ENCODE measurements at places on chromosomes 2 and 18.
A peak's percentile ranks its signal among the peaks of the same experiment; 100 is the strongest.

GRCh38 chr2:219179601-219180465, 1.8 kb downstream of the RETREG2 start:
- no peak for DNase-seq

DNA sequence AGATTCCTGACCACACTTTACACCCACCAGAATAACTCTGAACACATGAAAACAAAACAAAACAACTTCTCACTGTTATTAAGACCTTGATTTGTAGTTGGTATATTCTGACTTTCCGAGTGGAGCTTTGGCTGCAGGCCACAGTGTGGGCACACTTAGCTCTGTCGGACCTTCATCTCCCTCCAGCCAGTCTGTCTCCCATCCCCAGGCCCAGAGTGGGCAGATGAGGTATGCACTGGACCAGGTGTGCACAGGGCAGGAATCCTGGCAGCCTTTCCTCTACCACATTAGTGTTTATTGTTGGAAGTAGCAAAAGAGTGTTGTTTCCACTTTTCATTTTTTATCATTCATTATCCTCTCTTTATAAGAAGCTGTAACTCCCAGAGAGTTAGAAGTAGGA, 219.5 kb upstream of the TPO start:
- DNase-seq, result no peak

GRCh38 chr2:9941996-9942390, 9.5 kb upstream of the GRHL1 start:
- DNase-seq, result no peak

DNA sequence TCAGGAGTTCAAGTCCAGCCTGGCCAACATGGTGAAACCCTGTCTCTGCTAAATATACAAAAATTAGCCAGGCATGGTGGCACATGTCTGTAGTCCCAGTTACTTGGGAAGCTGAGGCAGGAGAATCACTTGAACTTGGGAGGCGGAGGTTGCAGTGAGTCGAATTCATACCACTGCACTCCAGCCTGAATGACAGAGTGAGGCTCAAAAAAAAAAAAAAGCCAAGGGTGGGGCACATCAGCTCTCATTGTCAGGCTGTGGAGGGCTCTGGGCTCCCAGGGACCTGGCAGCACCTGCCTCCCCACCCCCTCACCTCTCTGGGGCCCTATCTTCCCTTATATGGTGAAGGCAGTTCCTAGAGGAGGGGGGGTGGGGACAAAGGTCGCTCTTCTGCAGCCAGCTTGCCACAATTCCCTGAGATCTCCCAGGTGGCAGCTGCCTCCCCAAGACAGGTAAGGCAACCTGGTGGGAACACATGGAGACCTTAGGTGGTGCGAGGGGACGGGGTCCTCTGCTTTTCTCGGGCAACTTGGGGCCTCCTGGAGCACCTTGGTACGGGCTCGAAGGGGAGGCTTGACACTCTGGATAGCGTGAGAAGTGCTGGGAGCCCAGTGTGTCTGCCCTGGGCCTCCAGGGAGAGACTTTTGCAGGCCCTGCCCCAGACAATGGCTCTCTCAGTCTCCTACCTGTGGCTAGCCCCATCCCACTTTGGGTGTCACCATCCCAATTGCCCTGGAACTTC, at the start of gene VIL1:
TSS of gene VIL1 (plus strand) at position 407 of the 742 bp plus-strand sequence. CDS start 4,656 bp downstream, outside the sequence.
- no peak for DNase-seq

GRCh38 chr2:197516393-197516761, 511 bp downstream of the MOB4 start:
- peak; percentile 23 for DNase-seq

DNA sequence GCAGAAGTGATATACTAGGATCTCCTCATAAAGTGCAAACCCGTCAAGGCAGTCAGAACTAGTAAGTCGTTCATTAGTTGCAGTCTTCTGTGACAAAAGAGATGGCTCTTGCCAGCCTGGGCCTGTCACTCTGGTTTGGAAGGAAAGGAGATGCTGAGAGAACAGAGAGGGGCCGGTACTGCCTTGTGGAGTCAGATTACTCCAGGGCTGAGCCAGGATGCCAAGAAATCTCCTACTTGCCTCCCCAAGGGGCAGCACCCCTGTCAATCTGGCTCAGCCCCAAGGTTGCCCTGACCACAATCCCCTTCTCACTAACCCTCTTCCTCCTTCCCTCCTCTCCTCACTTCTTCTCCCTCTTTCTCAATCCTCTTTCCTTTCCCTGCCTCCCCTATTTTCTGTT, 62.9 kb upstream of the ASPRV1 start:
- no peak for DNase-seq

DNA sequence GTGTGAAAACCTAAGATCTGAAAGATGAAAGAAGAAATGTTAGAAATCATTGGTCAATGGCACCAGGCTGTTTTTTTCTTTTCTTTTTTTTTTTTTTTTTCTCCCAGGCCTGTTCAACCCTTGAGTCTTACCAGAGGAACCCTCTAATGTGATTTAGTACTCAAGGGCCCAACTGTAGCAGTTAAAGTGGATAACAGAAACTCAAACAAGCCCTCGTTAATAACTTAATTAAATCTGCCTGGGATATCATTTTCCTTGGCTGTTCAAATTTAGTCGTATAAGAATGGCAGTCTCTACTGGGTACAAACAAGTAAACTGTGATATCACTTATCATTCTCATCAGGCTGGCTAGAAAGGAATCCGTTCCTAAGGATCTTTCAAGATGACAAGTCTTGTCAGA, 16.5 kb downstream of the ARL4C start:
- no peak for DNase-seq

DNA sequence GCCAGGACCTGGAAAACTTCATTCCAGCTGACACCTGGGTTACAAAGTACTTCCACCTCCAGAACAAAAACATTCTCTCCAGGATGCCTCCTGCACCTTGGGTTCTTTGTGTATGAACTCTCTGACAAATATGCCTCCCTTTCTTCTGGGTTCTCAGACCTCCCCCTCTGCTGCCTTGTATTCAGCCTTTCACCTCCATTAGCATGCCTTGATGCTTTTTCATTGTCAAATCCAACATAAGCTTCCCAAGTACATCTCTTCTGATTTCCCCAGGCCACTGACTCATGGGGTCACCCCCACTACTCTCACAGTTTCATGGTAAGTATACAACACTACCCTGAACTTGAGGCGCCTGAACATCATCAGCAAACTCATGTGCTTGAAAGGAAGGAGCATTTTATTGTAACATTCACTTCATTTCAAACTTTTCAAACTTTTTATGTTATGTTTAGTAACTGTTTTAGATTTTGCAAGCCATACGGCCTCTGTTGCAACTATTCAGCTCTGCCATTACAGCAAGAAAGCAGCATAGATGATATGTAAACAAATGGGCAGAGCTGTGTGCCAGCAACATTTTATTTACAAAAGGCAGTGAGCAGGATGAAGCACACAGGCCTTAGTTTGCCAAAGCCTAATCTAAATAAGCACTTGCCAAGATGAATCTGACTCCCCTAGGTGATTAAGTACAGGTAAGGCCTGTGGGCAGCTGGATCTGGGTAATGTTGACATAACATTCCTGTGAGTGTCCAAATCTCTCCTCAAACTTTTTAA, 32.5 kb upstream of the MRPS9 start:
- DNase-seq, result no peak

GRCh38 chr2:105824446-105824845, 79.7 kb downstream of the NCK2 start:
- no peak for DNase-seq

- no peak for DNase-seq
These were observed 52.7 kb downstream of the FHOD3 start for GRCh38 chr18:36350251-36350651.

DNA sequence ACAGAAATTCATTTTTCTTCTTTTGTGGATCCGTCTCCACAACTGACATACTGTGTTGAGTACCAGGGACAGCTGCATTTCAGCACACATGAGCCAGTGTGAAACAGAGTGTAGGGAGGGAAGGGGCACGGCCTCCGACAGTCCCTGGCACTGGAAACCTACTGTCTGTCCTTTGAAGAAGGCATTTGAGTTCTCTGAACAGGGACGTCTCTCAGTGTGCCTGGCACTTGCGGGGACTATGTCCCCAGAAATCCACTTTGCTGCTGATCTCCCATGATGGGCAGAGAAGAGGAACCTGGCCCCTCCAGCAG, 48.1 kb downstream of the PLB1 start:
- DNase-seq, result no peak

DNA sequence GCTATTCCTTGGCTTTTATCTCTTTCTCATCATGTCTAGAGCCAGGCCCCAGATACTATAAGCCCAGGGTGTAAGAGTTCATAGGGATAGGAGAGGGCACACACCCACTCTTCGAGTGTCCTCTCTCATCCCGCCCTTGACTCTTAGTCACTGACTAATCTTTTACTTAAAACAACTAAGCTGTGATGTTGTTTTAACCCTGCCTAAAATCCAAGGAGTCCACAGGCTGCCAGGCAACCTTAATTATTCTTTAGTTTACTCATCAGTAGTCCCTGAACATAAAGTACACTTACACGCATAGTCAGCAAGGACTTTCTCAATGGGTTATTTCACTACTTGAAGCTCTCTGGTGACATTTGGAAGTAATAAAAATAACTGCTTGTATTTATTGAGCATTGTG, 28.4 kb downstream of the GREB1L start:
- no peak for DNase-seq

DNA sequence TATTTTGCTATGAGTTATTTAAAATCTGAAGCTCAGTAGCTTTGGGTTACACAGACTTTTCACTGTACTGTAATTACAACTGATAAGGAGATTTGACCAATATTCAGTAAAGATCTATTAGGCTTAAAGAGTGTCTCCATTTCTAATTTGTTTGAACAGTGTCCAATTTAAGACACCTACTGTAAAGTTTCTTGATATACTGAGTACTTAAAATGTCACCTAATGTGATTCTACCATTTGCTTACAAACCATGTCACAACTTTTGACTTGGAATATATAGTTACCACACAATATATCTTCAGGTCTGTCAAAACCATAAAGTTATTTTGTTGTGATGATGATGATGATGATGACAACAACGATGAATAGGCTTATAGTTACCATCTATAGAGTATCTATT, 228.5 kb upstream of the SMAD7 start:
- no peak for DNase-seq

- DNase-seq, result no peak
These were observed 116.1 kb downstream of the CYP26B1 start for GRCh38 chr2:72031346-72032110.

GRCh38 chr2:70890469-70891065, 45.1 kb upstream of the ATP6V1B1 start:
- DNase-seq, result no peak

DNA sequence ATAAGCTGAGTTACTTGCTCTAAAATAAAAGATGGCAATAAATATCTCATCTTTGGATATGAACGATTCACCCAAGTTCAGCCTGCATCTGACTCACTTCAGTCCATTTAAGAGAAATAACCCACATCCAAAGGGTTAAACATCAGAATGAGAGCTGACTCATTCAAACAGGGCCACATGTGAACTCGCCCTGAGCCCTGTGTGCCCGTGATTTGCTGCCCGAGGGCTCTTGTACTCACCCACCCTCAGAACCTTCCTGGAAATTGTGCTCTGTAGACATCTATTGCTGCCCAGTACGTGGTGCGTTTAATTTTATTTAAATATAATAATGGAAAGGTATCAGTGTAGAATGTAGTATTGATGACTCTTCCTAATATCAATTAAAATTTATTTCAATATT, 66.9 kb upstream of the RBM44 start:
- peak; percentile 63 for DNase-seq

- DNase-seq, result no peak
These were observed 1095.7 kb downstream of the TSN start for GRCh38 chr2:122851161-122851560.

DNA sequence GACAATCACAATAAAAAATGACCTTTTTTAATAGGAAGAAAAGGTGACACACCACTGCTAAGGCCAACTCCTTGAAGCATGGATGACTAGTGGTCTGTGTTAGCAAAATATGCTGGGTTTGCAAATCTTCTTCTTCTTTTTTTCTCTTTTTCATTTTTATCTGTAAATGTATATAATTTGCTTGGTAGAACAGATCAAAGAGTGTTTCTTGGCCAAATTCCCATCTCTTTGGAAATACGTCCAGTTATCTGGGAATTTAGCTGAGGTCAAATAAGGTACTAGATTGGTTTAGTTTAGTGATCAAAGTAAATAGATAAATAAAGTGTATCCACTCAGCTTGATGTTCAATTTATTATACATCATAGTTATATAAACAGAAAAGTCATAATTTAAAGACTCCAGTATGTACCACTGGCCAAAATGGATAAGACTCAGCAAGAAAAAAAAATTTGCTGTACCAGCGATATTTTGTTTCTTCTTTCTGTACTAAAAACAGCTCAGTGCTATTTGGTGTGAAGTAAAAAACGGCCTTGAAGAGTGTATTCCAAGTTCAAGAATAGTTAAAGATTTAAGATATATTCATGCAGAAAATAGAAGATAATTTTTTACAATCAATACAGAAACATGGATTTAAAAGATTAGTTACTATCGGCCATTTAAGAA, 738.6 kb upstream of the PIK3C3 start:
- no peak for DNase-seq

DNA sequence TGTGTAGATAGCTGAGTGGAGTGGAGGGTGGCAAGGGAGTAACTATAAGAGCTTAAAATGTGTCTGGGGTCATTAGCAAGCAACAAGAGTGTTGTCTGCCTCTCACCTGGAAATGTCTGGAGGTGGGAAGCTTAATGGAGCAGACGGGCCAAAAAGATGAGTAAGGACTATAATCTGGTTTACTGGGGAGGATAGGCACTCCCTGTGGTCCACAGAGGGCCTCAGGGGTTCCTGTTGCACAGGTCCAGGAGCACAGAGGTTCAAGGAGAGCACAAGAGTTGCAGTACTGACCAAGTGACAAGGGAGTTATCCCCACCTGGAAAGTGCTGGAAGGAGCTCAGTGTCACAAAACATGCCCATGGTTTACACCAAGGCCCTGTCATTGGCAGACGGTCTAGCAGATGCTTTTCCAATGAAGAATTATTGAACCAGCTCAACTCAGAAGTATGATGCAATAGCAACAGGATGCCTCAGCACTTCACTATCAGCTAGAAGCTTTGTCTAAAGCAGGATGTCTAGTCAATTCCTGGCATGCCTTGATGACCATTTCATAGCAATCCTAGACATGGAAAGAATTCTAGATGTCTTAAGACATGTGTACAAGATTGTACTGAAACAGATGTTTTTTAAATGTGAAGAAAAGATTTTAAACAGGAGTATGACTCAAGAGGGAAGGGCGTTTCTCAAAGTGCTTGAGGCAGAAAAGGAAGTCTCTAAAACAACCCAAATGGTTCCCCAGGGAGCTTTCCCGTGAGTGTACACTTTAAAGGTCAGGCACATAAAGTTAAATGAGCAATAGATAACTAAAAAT, 62.9 kb upstream of the SERPINE2 start:
- peak; percentile 8 for DNase-seq

GRCh38 chr2:43445781-43446180, 150.1 kb downstream of the THADA start:
- DNase-seq, result no peak

GRCh38 chr18:52950155-52950554, 610.2 kb downstream of the DCC start:
- no peak for DNase-seq

- no peak for DNase-seq
These were observed 92.0 kb upstream of the BOD1L2 start for GRCh38 chr18:57054891-57055290.

DNA sequence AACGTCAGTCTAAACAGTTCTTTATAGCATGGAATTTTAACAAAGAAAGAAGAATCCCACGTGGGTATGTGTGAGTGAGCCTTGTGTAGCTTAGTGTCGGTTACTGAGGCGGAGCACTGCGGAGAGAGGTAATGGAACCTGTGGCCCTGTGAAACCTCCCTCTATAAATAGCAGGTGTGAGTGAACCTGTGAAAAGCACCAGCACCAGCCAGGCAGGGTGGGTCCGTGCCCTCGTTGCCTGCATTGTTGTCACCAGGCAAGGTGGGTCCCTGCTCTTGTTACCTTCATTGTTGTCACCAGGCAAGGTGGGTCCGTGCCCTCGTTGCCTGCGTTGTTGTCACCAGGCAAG, 4.7 kb downstream of the CTDP1 start:
- no peak for DNase-seq
